ENCODE measurements at places on chromosomes 3 and 15. TPM values are rescaled to one million over a fixed set of nuclear protein-coding genes. Genes with fewer than 3 reads are reported as not detected.

Gene AMOTL2
- 162 TPM for total RNA-seq

Gene IL17RB
- total RNA-seq: under 0.01 TPM

Gene CLDN16
- total RNA-seq: under 0.01 TPM

Gene ASB14
- total RNA-seq: not detected

Gene HTR3E
- not detected for total RNA-seq

Gene ADAMTS7
- 0.83 TPM for total RNA-seq

Gene MAGI1
- 26.4 TPM for total RNA-seq

Gene NANOGP8
- not detected for total RNA-seq

Gene SH2D7
- not detected for total RNA-seq

Gene TMEM207
- total RNA-seq: not detected

Gene DUOX2
- total RNA-seq: not detected

Gene FRMD5
- total RNA-seq: 5.4 TPM

Gene NPAP1
- not detected for total RNA-seq

Gene SLCO2A1
- under 0.01 TPM for total RNA-seq

Gene EOMES
- not detected for total RNA-seq

Gene CD276
- 37.5 TPM for total RNA-seq

Gene GOLGA8G
- total RNA-seq: not detected

Gene HYKK
- total RNA-seq: 5.6 TPM

Gene SYNPR
- total RNA-seq: not detected

Gene MUC13
- total RNA-seq: not detected

Gene KNG1
- not detected for total RNA-seq

Gene ACP3
- 0.54 TPM for total RNA-seq

Gene PAQR9
- total RNA-seq: not detected

Gene WNT5A
- 224 TPM for total RNA-seq

Gene SLC22A14
- total RNA-seq: not detected

Gene MCF2L2
- under 0.01 TPM for total RNA-seq

Gene SPESP1
- total RNA-seq: 3.0 TPM

Gene SLC22A13
- under 0.01 TPM for total RNA-seq
